ENCODE measurements at places on chromosomes 7 and 10.

DNA sequence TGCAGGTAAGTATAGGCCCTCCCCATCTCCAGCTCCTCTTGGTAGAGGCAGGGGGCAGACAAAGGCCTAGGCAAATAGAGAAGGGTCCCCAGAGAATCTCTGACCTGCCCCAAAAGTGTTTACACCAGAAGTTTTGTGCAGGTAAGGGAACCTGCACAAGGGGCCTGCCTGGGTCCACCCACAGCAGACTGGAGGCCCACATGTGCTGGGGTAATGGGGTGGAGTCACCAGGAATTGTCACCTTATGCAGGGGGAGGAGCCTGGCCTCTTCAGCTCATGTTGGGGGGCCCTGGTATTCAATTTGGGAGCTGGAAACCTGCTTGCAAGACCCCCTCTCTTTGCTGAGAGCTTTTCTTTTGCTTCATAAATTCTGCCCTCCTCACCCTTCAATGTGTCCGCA lies 302.7 kb downstream of the ZEB1 start:
- DNase-seq, result no peak

DNA sequence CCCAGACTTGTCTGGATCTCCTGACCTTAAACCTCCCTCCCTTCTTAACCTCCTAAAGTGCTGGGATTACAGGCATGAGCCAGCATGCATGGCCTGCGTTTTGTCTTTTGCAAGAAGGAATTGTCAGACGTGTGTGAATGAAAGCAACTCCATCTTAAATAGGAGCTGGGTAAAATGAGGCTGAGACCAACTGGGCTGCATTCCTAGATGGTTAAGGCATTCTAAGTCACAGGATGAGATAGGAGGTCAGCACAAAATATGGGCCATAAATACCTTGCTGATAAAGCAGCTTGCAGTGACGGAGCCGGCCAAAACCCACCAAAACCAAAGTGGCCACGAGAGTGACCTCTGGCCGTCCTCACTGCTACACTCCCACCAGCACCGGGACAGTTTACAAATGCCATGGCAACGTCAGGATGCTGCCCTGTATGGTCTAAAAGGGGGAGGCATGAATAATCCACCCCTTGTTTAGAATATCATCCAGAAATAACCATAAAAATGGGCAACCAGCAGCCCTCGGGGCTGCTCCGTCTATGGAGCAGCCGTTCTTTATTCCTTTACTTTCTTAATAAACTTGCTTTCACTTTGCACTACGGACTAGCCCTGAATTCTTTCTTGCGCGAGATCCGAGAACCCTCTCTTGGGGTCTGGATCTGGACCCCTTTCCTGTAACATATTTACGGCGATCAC lies 41.2 kb upstream of the SDK1 start:
- peak; percentile 89 for DNase-seq

DNA sequence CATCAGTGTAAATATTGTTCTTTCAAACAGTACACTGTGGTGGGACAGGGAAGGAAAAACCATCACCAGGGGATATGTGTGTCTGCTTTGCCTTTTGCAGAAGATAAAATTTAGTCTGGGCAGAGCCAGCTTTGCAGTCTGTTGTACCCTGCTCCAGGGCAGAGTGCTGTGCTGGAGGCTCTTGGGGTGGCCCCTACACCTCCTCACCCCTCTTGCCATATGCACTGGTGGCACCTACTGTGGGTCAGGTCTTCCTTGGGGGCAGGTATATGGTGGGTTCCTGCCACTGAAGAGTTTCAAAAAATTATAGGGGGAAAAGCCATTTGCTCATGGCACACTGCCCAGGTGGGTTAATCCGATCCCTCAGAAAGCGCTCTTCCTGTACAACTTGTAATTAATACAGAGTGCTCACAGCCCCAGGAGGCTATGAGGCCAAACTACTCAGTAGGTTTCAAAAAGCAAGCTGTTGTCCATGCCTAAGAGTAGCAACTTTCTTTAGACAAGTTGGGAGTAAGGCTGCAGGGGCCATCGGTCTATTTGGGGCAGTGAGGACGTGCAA lies 112.7 kb upstream of the BMPER start:
- DNase-seq, result no peak

GRCh38 chr10:1188558-1189135 lies 132.5 kb downstream of the WDR37 start:
- peak; percentile 43 for DNase-seq

DNA sequence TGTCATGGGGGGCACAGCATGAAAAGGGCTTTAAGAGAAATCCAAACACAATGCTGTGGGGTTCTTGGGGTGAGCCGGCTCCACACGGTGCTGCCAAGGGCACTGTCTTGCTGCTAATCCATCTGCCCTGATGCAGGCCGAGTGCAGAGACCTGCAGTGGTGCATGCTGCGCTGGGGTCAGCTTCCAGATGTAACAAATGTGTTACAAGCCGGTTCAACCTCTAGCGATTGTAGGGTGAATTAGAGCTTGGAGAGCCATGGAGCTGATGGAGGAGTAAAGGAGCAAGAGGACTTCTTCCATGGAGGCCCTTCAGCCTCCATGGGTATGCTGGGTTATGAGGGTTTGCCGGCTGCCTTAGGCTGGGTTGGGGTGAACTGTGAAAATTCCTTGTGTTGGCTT lies 402.3 kb downstream of the TYW1 start:
- no peak for DNase-seq

DNA sequence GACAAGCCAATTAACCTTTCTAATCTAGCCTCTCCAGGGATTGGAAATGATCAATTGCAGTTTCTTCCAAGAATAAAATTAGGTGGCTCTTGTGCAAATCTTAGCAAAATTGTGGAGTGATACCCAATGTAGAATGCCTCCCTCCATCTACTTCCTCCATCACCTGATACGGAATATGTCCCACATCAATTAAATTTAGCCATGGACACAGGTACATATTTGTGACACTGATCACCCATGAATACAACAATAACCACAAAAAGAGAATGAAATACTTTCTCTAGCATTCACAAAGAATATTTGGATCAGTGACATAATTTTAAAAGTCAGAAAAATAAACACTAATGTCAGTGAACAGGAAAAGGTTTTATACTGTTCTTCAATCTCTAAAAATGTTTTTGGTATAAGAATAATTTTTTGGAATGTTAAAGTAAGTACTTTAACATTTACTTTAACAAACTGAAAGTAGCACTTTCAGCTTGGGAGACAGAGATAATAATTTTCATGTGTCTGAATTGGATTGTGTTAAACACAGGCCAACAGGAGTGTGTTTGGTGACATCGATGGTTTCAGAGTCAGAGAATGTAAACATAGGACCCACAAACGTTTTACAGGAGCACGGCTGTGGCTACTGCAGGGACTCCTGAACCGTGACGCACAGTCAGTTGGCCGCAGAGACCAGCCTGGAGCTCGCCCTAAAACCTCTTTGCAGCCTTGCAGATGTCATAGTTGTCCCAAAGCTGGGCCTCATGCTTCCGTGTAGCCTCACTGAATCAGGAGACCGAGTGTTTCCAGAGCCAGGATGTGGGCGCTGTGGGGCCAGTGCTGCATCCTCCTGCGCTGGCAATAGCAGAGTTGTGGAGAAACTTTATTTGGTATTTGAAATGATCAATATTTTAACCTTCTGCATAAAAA lies 7.2 kb downstream of the RBM20 start:
- peak; percentile 59 for DNase-seq

- DNase-seq, result peak; percentile 62
These were observed 166.4 kb downstream of the C7orf25 start for GRCh38 chr7:42745357-42746059.

- DNase-seq, result no peak
These were observed 124.0 kb upstream of the PRSS58 start for GRCh38 chr7:142381727-142382390.

GRCh38 chr7:12715372-12716133 lies 28.1 kb downstream of the ARL4A start:
- peak; percentile 96 for DNase-seq

- no peak for DNase-seq
These were observed 298.7 kb downstream of the THSD7A start for GRCh38 chr7:11533229-11533820.

GRCh38 chr10:118308664-118309063 lies 33.5 kb downstream of the FAM204A start:
- DNase-seq, result no peak

DNA sequence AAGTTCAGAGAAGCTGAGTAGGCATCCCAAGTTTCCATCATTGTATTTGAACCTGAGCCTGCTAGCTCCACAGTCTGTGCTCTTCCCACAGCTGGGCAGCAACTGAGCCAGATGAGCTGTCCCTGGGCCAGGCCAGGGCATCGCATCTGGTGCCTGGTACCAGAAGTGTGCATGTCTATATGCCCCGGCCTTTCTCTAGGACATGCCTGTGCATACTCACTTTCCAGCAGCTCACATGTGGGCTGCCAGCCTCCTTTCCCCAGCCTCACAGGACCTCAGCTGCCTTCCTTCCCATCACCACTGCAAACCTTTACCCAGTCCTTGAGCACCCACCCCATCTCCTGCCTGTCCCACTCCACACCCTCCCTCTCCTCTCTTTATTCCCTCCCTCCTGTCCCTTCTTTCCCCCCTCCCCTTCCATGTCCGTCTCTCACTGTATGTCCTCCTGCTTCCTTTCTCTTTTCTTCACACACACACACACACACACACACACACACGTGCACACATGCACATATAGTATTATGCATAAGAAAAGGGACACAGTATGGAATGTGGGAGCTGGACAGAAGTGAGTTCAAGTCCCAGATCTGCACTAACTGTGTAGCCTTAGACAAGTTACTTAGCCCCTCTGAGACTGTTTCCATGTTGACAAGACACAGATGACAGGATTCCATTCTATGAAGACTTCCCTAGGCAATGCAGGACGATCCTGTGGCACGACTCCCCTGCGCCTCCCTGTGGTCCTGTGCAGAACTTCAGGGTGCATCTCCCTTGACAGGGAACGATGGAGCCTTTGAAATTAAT lies 10.9 kb downstream of the CDHR1 start:
- peak; percentile 83 for DNase-seq

- no peak for DNase-seq
These were observed 119.6 kb downstream of the CHN2 start for GRCh38 chr7:29314148-29314547.

GRCh38 chr7:84633-85020 lies 107.7 kb upstream of the FAM20C start:
- DNase-seq, result peak; percentile 25

DNA sequence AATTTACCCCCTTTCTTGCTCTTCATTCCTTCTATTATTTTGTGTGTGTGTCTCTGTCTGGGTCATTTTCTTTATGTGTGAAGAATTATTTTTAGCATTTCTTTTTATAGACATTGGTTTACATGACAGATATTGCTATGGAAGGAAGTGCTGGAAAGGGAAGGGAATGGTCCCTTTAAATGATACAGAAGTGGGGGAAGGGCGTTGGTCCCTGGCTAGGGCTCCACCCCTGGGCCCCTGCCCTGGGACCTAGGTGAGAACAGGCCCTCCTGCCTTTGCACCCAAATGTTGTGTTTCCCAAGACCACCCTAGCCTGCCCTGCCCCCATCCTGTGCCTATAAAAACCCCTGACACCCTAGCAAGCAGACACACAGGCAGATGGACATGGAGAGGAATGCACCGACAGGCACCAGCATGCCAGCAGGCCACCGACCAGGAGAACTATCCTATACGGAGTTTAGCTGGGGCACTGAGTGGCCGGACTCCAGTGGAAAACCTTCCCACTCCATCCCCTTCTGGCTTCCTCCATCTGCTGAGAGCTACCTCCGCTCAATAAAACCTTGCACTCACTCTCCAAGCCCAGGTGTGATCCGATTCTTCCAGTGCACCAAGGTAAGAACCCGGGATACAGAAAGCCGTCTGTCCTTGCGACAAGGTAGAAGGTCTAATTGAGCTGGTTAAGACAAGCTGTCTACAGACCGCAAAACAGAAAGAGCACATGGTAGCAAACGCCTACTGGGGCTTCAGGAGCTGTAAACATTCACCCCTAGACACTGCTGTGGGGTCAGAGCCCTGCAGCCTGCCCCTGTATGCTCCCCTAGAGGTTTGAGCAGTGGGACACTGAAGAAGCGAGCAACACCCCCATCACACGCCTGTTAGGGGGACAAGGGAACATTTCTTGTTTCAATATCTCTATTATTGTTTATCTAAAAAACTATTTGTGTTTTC lies 515.7 kb downstream of the SORCS1 start:
- DNase-seq, result no peak

DNA sequence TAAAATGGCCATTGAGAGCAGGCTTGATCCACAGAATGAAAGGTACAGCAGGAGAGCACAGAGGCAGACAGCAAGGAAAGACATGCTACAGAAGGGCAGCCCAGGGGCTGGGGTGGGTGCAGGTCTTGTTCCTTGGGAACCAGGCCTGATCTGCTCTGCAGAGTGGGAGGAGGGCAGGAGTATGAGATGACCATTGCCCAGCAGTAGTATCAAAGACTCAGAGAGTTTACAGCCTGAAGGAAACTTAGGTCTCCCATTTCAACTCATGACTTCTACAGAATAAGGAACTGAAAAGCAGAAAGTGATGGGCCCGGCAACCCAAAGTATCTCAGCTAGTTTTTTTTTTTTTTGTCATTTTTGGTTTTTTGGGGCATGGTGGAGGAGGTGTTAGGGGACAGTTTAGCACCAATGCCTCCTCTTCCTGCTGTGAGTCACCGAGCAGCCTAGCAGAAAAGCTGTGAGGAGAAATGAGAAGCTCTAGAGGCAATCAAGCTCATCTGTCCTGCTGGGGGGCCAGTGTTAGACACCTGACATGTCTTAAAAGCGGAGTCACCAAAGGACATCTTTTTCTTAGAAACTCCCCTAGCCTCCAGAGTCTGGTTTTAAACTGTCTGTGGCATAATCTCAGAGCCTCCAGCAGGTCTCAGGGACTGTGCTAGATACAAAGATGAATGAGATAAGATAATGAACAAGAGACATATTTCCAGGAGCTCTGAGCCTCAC lies 34.3 kb upstream of the HERPUD2 start:
- DNase-seq, result no peak

- peak; percentile 66 for DNase-seq
These were observed 221.6 kb downstream of the RPS24 start for GRCh38 chr10:78255214-78255613.

DNA sequence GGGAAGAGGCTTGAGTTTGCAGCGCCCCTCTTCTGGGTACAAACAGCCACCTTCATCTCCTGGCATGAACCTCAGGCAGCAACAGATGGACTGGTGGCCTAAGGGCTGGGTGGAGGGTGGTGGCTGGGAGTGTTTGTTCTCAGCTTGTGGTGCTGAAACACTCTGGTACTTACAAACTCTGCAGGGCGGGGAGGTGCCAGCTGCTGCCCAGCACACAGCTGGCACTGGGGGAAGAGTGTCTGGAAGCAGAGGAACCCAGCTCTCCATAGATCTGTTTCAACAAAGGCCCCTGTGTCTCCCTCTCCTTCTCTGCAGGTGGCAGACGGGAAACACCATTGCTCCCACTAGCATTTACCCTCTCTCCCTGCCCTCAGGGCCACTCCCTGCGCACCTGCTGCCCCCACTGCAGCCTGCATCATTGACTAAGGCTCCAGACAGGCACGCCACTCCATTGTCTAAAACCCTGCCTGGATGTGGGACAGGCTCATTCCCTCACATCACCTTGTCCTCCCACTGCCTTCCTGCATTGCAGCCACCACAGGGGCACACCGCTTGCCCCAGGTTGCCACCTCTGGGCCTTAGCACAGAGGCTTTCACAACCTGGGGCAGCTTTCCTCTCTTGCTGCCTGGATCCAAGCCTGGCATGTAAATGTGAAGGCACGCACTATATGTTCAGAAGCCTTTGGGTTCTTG lies 6.5 kb downstream of the ARHGAP22 start:
- peak; percentile 37 for DNase-seq

All from islet precursor cell (in vitro differentiated cells).